CD14-positive monocyte (primary cell): ENCODE measurements at places on chromosomes 6 and 20. TPM values are rescaled to one million over a fixed set of nuclear protein-coding genes. Genes with fewer than 3 reads are reported as not detected.

DNA sequence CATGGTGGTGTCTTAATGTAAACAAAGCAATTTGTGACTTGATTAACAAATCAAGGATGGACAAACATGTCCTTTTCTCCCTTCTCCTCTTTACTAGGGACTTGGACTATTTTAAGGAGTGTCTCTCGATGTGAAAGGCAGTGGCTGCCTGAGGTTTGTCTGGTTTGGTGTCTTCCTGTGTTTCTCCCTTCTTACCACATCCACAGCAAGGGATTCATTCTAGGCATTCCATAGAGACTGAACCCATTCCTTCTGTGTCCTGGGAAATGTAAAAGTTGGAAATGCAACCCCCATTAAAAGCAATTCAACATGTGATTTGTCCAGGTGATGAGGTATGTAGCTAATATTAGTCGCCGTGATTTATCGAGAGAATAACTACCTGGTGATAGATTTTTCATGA, 15.9 kb downstream of the NRN1 start:
- peaks cover 54% of the 10 kb centered on the region for H3K27me3 ChIP-seq
- no peaks in the 10 kb centered on the region for H3K36me3 ChIP-seq
- no peak for DNase-seq

DNA sequence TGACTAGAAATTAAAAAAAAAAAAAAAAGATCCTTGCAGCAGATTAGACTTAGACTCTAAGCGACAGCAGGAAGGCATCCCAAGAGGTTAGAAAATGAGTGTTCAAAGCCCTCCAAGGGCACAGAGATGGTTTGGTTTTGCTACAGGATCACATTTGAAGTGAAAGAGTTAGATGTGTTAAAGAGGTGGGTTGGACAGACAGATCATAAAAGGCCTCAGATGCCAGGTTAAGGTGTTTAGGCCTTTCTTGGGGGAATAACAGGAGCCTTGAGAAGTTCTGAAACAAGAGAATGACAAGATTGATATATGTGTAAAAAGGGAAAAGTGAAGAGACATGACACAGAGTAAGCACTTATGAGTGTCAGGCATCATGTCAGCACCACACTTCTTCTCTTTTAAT, 107.5 kb downstream of the FYN start:
- H3K27ac ChIP-seq = no peak overlapping the region
- H3K36me3 ChIP-seq = no peaks in the 10 kb centered on the region
- peaks cover 23% of the 10 kb centered on the region for H3K4me1 ChIP-seq
- no peak overlapping the region for H3K4me3 ChIP-seq

RPL10A gene
- 421 TPM for polyA plus RNA-seq

GRCh38 chr6:16292432-16292831, 54.0 kb downstream of the GMPR start:
- H3K27ac ChIP-seq = no peak overlapping the region
- no peaks in the 10 kb centered on the region for H3K27me3 ChIP-seq
- no peaks in the 10 kb centered on the region for H3K4me1 ChIP-seq
- no peaks in the 10 kb centered on the region for H3K36me3 ChIP-seq
- H3K4me3 ChIP-seq = no peak overlapping the region
- DNase-seq = no peak

- DNase-seq = no peak
- peaks cover 31% of the 10 kb centered on the region for H3K4me1 ChIP-seq
- H3K4me3 ChIP-seq = no peak overlapping the region
Observed at GRCh38 chr6:22068561-22069305, 228.1 kb downstream of the PRL start.

SYCP2 gene
- polyA plus RNA-seq = 0.15 and 1.2 TPM in 2 replicates
